ENCODE measurements at places on chromosomes 3 and 15.

GRCh38 chr15:99435877-99436541 is 129.8 kb upstream of the MEF2A start:
- no peak for DNase-seq

DNA sequence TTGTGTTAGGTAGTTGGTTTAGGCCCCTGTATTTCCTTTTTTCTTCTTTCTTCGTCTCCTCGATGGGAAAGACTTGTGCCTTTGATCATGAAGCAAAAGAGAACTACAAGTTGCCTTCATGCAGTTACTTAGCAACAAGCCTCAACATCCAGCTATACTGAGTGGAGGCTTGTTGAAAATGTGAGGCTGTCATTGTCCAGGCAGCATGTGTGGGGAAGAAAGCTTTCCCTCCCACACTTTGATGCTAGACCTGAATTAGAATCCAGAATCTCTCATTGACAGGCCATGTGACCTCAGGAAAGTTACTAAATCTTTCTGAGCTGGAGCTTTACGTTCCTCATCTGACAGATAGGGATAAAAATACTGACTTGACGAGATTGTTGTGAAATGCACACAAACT is 23.7 kb downstream of the IFT122 start:
- DNase-seq, result no peak

DNA sequence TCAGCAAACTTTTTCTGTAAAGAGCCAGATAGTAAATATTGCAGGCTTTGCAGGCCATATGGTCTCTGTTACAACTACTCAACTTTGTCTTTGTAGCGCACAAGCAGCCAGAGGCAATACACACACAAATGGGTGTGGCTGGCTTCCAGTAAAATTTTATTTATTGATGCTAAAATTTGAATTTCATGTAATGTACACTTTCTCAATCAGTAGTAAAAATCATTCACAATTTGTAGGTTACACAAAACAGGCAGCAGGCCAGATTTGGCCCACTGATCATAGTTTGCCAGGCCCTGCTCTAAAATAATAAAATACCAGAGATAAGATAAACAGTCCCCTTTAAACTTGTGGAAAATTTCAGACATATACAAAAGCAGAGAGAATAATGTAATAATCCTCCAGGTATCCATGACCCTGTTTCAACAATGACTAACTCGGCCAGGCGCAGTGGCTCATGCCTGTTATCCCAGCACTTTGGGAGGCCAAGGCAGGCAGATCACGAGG is 330.3 kb downstream of the SHQ1 start:
- DNase-seq, result no peak

DNA sequence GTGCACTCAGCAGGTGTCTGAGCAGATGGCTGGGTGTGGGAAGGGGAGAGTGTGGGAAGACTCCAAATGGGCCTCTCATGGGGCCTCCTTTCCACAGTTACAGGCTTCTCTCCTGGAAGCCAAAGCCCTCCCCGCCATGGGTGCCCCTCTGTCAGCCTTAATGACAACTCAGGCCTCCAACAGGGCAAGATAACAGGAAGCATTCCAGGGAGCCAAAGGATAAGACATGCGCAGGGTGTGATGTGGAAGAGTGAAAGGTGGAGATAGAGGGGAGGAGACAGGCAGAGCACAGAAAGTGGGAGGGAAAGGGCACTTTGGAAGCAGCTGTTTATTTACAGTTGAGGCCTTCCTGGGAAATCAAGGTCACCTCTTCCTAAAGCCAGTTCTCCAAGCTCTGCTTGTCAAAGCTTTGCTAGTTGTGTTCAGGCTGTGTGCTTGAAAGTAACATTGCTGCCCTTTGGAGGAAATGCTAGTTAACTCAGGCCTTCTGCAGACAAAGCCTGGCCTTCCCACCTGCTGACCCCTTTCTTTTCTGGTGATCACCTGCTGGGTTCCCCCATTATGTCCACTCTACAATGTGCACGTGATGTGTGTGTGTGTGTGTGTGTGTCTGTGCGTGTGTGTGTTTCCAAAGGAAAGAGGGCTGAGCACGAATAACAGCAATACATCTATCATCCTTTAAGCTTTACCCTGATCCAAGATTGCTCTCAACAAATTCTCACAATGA is 35.2 kb upstream of the SMAD3 start:
- no peak for DNase-seq

- peak; percentile 44 for DNase-seq
Measured at GRCh38 chr3:182837855-182838454, 44.7 kb downstream of the ATP11B start.

DNA sequence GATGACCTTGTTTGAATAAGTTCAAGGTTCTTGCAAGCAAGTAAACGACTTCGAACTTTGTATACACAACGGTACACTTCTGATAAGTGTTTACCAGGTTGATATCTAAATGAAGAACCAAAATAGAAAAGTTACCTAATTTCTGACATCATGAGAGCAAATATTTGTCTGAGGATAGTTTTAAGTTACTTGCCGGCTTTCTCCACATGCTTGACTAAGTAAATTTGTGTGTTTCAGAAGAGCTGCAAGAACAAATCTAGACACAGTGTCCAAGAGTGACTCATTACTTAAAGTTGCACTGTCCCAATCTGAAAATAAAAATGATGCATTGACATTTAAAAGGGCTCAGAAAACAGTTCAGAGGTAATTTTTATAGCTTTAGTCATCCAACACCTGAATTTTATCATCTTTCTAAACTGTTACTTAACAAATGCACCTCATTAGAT is 115.1 kb downstream of the HERC1 start:
- no peak for DNase-seq

Data from ACHN (cell line).